ENCODE measurements at places on chromosomes 12 and 14.
A peak's percentile ranks its signal among the peaks of the same experiment; 100 is the strongest.

DNA sequence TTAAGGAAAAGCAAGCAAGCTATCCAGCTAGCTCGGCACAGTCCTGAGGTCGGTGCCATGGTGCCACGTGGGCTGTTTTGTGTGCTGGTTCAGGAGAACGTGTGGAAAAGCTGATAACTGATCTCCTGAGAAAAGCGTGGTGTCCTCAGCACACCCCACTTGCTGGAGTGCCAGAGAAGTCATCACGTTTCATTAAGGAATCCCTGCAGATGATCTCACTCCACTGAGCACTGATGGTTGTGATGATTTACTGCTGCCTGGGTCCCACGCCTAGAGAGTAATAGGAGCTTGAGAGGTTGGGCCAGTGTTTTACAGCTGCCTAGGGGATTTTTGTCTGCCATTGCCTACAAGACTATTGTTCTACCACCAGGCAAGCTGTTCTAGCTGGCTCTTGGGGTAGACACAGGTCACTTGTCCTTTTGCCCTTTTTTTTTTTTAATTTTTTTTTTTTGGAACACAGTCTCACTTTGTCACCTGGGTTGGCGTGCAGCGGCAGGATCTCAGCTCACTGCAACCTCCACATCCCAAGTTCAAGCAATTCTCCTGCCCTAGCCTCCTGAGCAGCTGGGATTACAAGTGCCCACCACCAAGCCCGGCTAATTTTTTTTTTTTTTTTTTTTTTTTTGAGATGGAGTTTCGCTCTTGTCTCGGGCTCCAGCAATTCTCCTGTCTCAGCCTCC, 42.3 kb upstream of the EVL start:
- no peak for DNase-seq

- DNase-seq = peak; percentile 91
Observed at GRCh38 chr12:51371295-51371953, 19.8 kb downstream of the GALNT6 start.

DNA sequence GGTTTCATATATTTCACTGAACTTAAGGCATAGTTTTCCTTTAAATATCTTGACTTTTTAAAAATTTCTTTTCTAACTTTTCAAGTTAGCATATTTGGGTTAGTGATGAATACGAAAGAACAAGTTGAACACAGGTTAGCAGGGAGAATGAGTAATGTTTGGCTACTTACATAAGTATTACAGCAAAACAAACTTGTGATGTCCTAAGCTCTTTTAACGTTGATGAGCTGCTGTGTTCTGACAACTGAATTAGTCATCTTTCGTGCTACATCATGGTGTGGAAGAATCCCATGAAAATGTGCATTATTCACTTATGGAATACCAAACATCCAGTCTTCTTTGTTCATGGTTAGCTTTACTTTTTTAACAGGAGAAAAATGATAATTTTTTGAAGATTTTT, 36.3 kb upstream of the PDZRN4 start:
- DNase-seq = no peak

- no peak for DNase-seq
Observed at GRCh38 chr14:103277931-103278330, 56.1 kb upstream of the EIF5 start.

DNA sequence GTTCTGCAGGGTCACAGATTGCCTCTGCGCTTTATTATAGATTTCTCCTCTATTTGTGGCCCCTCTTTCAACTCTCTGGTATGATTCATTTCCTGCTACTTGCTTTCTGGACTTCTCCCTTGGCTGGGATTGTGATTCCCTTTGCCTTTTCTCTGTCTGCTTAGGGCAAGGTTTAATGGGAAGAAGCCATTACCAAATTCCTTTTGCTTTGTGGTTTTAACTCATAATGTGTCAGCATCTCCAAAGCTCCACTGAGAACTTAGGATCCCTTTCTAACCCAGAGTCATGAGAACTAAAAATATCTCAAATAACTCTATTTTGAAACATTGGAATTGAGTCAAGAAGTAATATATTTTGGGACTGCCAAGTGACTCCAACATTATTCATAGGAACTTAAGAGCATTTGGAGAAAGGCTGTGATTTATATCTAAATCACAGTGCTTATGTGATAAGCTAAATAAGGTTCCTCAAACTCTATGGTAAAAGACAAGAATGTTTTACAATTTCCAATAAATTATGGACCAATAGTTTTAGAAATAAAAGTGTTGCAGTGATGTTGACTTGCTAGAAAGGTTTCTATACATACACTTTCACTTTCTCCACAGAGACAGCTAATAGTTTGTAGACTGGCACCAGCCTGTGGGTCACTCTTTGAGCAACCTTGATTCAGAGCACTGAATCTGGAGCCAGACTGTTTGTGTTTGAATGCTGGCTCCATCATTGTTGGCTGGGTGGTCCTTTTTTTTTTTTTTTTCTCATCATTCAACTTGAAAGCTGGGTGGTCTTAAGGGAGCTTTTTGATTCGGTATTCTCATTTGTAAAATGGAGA, 93.9 kb downstream of the DACT1 start:
- peak; percentile 99 for DNase-seq

DNA sequence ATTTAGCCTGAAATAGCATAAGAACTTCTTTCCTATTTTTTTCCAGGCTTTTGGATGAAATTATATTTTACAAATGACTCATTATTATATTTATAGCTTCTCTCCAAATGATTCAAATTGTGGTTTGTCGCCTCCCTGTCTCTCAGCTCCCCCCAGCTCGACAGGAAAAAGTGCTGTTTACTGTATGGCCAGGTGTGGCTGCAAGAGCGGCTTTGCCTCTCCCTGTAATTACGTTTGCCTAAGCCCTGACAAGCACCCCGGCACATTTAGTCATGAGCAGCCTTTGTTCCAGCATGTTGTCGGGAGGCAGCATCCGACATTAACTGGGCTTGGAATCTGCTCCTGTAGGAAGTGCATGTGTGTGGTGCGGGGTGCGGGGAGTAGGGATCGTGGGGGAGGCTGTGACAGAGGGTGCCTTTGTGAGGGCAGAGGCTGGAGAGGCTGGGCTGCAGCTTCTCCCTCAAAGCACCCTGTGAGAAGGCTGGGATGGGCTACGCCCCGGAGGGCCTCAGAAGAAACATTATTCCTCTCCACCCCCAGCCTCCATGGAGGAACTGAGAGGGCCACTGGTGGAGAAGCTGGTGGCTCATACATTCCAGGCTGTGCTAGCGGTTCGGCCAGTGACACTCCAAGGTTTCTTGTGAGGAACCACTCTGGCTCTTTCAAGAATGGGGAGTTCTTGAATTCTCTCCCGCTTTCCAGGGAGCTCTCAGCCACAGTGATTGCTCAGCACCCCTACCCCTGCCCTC, 42.1 kb upstream of the CTDSP2 start:
- DNase-seq = no peak

DNA sequence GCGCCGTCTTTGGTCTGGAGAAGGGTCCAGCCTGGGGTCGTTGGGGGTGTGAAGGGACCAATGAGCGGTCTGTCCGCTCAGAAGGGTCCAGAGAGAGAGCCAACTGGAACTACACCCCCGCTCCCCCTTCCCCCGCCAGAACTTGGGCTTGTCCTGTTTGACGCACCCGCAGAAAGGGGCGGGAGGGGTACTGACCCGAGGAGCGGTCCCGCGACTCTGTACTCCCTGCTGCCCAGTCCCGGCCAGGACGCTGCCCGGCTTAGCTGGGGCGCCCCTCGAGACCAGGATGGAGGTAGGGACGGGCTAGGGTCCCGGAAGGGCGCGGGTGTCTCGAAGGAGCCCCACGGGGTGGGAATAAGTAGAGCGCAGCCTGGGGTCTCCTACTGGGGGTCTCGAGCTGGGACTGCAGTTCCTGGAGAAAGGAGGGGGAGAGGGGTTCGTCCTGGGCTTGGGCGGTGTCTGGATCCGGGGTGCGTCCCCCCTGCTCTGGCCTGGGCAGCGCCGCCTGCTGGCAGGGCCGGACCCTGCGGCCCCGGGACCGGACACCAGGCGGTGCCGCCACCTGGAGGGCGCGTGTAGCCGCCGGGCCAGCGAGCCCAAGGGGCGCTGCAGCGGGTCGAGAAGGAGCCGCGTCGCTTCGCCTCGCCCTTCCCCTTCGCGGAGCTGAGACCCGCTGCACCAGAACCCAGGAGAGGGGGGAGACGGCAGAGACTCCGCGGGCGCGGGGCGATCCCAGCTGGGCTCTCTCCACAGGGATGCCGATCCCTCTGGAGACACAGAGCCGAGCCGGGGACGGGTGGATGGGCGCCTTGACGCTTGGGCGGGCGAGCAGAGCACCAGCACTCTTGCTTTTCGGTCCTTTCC, 3.8 kb upstream of the CACNB3 start:
- DNase-seq = peak; percentile 51

GRCh38 chr12:125491553-125491952, 426.3 kb downstream of the AACS start:
- DNase-seq = no peak

- no peak for DNase-seq
Observed at GRCh38 chr14:88825078-88825458, 617 bp downstream of the TTC8 start.

DNA sequence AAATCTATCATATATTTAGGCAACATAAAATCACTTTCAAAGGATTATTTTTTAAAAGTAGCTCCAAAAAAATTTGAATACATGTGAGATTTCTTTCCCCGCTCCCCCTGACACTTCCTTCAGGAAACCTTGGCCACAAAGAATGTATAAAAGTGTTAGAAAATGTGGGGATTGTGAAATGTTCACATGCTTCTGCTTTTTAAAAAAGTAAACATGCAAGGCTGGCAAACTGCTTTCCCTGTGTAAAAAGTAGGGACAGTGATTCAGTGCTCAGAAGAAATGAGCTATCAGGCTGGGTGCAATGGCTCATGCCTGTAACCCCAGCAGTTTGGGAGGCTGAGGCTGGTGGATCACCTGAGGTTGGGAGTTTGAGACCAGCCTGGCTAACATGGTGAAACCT, 26.6 kb downstream of the MBIP start:
- DNase-seq = no peak

DNA sequence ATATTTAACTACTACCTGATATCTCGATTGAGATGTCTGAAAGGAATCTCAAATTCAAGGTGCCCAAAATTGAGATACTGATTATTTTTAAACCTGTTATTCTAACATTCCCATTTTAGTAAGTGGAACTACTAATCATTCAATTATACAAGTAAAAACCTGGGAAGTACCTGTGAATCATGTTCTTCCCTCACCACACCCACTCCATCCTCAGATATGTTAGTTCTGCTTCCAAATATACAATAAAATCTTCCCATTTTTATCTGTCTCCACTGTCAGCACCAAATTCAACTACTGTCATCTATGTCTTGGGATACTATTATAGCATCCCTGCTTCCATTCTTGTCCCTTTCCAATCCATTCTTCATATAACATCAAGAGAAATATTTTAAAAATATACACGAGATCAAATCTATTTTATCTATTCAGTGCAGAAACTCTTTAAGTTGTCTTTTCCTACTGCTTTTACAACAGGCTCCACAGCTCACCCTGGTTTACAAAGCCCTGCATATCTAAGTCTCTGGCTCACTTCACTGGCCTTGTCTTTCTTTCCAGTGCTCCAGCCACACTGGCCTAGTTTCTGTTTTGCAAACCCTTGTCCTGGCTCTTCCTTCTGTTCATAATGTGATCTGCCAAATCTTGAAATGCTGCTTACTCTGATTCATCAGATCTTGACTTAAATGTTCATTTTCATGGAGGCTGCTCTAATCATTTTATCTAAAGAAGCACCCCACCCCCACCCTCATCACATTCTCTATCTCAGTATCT, 122.3 kb downstream of the PTPRR start:
- DNase-seq = no peak

DNA sequence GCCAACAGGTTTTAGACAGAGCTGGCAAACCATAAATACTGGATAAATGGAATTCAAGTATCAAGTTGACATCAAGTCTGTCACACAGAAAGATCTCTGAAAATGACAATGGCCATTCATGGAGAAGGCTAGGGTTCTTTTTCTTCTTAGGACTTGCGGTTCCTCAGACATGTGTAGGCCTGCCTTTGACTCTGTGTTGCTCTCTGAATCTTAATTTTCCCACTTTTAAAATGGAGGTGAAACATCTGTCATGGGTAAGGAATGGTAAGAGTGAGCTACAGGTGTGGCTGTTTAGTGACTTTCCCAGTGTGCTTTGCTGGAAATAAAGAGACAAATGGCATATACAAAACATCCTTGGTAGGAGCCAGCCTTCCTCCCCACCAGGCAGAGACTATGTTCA, 79.2 kb downstream of the PTCSC3 start:
- DNase-seq = no peak

DNA sequence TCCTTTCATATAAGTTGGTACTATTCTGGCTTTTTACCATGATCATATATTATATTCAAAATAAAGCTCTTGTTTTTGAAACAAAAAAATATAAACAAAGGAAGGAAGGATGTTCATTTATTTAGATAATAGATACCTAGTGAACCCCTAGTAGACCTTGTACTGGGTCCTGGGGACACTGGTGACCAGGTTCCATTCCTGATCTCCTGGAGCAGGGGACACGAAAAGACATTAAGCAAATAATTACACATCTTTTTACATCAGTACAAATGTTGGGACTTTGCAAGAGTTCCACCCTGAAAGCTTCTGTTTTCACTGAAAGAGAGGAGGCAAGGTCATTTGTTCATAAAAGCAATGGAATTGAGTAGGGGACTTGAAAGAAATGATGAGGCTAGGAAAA, 49.3 kb upstream of the SLC38A4 start:
- no peak for DNase-seq

DNA sequence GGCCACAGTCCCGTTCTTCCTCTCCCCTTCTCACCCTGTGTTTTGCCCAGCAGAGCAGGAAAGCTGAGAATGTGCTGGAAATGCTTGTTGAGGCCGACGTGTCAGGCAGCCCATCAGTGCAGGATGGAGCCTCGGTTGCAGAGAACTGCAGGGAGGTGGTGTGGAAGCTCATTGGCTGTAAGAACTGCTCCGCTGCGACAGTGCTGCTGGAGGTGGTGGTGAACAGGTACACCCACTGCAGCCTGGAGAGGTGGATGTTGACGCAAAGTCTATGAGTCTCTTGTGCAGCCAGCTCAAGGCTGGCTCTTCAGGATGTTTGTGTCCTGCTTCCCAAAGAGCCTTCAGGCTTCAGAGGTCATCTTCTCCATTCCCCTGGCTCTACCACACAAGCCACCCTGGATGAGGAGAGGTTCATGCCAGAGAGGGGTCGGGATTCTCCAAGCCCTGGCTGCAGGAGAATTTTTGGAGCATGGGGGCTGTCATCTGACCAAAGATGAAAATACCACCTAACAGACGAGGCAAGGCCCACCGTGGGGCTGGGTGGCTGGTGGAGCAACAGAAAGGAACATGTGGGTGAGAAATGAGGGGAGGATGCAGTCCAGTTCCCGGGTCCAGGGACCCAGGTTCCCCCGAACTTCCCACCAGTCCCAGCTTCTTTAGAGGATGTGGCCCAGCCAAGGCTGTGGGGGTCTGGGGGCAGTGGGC, 174.1 kb upstream of the PRMT8 start:
- DNase-seq = no peak

DNA sequence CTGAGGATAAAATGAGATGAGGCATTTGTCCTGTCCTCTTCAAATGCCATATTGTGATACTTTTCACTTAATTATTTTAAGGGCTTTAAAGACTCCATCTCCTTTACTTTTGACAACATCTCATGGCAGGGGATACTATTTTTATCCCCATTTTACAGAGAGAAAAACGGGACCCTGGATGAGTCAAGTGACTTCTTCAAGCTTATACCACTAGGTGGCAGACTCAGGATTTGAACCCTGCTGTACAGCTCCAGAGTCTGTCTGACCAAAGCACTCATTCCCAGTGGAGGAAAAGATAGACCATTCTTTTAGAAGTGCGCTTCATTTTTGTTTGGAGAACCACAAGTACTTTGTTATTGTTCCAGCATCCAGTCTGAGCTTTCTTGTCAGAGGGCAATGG, 1.7 kb upstream of the SMOC1 start:
- no peak for DNase-seq

- DNase-seq = no peak
Observed at GRCh38 chr14:75069121-75069810, at the start of gene ZC2HC1C. Gene ZC2HC1C (plus strand): TSS chr14:75069641. CDS start chr14:75070574, 933 bp downstream.

- DNase-seq = no peak
Observed at GRCh38 chr12:114975640-114976310, 291.8 kb upstream of the TBX3 start.

All from HFF-Myc (cell line).